Stimulated activated CD4-positive, alpha-beta T cell treated with anti-CD3 and anti-CD28 coated beads, Interleukin-1b, Interleukin-23, amount 100 ng/mL, for 1 hour (primary cell): ENCODE measurements at places on chromosomes 5 and 9.

DNA sequence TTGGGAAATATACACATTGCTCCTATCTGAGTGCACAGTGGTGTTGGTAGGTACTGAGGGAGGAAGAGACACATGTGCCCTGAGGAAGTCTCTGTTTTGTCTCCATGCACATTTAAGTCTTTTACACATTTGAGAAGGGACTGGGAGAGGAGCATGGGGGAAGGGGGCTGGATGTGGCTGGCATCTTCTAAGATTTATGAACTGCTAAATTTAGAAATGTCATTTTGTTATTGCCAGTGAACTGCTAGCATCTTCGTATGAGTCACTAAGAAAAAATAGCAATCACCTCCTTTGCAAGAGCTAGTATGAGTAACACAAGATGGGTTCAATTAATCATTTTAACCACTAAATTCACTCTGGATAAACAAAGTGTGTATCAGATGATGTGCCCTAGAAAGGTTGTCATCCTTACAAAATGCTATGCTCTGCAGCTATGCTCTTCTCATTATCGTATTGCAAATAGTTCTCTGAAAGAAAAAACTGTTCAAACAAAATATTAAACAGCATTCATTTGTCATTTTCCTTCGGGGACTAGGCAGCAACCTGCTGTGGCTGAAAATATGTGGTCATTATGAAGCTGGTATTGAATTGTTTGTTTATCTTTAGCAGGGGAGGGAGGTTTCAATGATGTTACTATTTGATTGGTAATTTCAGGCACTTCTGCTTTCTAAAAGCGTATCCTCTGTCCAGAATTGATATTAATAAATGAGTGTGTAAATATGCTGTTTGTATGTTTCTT, 236.5 kb downstream of the DMRTA1 start:
- DNase-seq: no peak

DNA sequence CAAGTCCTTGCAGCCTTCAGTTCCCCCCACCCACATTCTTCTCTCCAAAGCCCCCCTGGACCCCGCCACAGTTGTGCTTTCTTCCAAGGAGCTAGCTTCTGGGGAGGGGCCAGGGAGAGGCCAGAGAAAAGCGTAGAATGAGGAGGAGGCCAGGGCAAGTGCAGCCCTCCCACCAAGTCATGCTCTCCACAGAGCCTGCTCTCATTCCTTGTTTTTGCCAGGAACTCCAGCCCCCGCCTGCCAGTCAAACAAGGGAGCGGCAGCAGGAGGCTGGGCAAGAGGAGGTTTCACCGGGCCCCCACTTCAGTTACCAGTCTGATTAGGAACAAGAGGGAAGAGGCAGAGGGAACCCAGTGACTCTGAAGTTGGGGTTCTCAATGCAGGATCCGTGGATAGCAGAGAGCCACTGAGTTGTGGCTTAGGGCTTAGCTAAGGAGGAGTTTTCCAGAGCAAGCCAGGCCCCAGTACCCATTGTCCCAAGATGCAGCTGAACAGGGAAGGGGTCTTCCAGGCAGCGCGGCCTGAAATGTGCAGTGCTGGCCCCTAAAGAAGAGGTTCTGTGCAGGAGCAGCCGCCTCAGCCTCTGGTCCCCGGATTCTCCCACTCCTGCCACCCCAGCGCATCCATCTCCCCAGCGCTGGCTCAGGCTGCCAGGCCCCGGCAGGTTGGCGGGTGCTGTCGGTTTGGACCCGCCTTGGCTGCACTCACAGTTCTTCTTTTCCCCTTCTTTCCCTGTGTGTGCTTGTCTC, 120.6 kb downstream of the DAB2IP start:
- no peak for DNase-seq

DNA sequence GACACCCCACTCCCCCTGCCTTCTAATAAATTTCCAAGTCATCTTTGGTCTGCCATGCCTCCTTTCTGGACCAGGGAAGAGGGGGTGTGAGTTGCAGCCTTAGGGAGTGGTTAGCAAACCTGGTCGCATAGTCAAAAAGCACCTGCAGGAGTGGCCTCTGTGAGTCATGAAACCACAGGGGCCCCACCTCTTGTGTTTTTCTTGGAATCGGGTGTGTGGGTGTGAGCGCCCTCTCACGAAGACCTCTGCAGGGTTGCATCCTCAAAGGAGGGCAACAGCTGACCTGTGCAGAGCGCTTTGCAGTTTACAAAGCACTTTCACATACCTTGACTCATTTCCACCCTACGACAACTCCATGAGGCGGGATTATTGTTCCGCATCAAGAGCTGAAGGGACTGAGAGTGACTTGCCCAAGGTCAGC, 36.8 kb upstream of the TEX48 start:
- peak; percentile 64 for DNase-seq

DNA sequence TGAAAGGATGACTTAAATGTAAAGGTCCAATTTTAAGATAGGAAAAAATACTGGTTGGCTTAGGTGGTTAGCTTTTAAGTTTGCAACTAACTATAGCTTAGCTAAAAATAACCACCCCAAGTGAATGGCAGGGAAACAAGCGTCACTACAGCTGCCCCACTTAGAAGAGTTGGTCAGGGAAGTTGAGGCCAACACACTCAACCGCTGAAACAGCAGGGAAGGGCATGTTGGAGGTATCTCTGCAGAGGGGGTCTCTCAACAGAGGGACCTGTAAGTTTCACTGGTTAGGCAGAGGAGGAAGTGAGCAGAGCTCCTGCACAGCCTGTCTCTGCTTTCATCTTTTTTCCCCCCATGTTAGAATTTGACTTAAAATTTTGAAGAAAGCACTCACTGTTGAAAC, 75.3 kb downstream of the LHFPL2 start:
- no peak for DNase-seq

DNA sequence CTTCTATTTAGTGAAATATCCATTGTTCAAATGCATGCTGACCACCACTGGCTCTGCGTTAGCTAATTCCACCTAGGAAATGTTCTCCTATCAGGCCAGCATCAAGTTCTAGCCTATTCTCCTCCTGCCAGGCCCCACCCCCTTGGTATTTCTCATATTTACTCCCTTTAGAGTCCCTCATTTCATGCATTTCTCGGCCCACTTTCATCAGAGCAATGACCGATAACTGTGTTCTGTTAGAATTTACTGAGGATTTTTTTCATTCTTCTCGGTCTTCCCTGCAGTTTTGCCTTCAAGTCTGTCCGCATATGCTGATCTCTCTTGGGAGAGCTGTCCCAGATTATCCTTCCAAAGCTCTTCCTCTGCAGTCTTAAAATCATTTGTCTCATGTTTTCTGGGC, 143.4 kb downstream of the GOLPH3 start:
- no peak for DNase-seq

DNA sequence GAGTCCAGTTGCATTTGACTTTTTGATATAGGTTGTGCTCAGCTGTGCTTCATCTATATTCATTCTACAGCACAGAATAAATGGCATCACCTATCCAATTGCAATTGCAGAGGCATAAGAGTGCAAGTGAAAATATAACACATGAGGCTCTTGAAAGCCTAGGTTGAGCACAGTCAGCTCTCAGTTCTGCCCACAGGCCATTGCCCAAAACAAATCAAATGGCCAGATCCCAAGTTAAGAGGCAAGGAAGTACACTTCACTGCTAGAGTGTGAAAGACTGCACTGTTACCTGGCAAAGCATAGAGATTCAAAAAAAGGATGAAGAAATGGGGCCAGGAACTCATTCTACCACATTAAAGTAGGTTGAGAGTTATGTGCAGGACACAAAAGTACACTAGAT, 305.5 kb upstream of the SEMA6A start:
- no peak for DNase-seq

- no peak for DNase-seq
These were observed 152.9 kb upstream of the GNA14 start for GRCh38 chr9:77800924-77801551.

DNA sequence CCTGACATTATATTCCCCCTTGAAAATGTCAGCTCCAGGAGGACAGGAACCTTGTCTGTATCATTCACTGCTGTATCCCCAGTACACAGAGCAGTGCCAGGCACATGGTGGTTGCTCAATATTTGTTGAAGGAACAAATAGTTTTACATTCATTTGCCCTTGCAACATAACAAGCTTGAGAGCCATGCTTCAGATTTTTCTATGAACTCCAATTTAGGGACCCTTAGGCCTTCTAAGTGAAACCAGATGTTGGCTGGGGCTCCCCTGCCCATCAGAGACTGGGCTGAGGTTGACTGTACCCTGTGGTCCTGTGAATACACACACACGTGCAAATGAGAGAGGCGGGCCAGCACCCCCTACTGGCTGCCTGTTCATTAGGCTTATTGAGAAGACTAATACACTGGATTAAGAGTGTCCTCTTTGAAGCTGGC, 214.9 kb upstream of the WWC1 start:
- DNase-seq: no peak

DNA sequence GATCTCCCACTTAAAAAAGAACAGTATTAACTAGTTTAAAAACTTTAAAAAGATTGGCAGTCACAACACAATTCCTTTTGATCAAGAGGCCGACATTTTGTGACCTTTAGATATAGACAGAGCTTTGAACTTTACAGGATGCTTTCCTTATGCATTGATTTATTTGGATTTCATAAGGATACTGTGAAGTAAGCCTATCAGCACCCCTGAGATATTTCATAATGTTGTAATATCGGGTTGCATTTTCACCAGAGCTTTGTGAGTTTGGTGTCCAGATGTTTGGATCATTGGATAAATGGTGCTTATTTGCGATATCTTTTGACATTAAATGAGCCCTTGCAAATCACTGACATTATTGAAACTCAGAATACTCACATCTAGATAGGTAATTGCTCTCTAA, 7.7 kb downstream of the PALM2AKAP2 start:
- DNase-seq: no peak

GRCh38 chr9:112076814-112077213, 98.3 kb downstream of the SUSD1 start:
- no peak for DNase-seq

GRCh38 chr5:83955916-83956315, 235.3 kb upstream of the HAPLN1 start:
- DNase-seq: no peak

GRCh38 chr9:11103525-11103924, 490.7 kb upstream of the PTPRD start:
- DNase-seq: no peak
